ENCODE measurements at places on chromosomes 6 and 20.
A peak's percentile ranks its signal among the peaks of the same experiment; 100 is the strongest.

DNA sequence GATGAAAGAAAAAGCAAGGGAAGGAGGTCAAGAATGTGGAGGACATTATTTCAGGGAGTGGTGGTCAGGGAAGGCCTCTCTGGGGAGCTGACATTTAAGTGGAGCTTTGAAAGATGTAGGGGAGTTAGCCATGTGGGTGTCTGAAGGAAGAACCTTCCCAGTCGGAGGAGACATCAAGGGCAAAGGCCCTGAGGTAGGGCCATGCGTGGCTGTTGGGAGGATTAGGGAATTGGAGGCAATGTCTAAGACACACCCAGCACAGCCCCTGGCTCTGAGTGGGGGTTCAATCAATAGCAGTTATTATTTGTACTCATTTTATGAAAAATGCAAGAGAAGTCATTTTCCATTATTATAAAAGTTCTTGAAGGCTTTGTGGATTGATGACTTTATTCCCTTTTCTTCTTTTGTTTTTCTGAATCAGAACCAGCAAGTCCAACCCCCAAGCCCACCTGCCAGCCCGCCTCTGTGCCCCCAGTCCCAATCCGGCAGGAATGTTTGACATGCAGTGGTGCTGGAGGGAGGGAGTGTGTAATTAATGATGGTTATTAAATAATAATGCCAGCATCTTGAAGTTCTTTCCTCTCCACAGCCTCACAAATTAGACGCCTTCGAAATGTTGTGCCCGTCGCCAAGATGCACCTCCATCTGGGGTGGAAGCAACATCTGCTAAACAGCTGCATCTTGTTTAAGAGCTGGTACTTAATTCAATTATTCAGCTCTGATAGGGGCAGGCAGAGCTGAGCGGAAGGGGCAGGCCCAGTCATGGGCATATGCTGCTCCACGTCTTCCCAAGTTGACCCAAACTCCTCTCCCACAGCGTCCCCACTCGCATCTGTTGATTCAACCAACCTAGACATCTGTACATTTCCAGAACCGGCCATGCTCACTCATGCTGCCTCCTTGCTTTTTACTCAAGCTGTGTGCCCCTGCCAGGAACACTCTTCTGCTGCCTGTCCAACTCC is 81.3 kb upstream of the SIRPA start:
- DNase-seq = no peak

GRCh38 chr20:63709149-63709527 is 1.3 kb downstream of the ZGPAT start:
- no peak for DNase-seq

DNA sequence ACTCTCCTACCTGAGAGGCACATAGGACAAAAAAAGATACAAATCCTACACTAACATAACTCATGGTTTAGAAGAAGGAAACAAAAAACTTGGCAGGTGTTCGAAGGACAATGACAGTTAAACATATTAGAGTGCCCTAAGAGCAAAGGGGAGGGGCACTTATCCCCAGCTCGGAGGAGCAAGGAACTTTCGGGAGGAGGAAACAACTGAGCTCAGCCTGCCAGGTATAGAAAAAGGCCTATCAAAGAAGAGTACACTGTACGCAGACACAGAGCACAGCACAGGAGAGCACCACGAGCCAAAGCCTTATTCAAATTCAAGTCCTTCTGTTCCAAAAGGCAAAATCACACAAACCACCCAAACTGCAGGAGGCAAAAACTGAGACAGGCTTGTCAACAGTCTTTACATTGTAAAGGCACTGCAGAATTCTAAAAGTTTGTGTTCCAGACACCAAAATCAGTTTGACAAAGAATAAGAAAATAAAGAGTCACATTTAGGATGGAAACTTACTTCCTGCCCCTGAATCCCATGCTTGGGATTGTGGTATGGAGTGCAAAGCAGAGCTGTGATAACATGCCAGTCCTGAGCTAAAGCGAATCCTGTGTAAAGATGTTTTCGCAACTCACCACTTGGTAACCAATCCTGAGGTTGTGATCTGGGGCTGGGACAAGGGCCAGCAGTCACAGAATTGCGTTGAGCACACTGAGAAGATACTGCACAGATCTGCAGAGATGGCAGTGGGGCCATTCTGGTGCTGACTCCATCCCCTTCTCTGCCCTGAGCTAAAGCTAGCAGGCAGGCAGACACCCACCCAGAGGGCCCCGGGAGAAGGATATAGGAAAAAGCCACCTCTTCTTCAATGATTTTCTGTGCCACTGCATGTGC is 108.6 kb downstream of the CHD6 start:
- no peak for DNase-seq

DNA sequence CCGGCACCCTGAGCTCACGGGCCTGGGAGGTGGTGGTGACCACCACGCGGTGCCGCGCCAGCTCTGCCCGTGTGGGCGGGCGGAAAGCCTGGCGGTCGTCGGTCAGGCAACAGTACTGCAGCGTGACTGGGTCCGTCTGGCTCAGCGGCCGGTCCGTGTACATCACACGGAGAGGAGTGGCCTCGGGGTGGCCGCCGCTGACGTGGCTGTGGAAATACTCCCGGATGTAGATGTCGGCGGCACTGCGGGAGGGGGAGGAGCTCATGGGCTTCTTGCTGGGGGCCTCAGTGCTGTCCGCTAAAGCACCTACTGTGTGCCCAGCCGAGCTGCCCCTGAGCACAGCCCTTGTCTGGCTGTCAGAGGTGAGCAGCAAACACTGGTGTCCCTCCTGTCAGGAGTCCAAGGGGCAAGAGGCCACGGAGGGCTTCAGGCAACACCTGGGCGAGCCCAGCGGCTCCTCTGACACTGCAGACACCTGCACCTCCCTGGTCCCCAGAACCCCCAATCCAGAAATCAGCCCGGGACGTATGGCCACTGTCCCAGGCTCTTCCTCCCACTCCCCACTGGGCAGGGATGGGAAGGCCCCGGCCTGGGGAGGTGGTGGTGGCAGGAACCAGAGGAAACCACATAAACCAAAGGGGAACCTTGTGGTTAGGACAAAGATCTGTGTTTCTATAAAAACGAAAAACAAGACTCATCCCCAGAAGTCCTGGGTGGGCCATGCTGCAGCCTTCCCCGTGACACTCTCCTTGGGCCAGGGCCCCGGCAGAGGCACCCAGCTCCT is 6.5 kb downstream of the HELZ2 start:
- no peak for DNase-seq

GRCh38 chr20:37295001-37295400 is 5.5 kb downstream of the MANBAL start:
- DNase-seq = no peak

DNA sequence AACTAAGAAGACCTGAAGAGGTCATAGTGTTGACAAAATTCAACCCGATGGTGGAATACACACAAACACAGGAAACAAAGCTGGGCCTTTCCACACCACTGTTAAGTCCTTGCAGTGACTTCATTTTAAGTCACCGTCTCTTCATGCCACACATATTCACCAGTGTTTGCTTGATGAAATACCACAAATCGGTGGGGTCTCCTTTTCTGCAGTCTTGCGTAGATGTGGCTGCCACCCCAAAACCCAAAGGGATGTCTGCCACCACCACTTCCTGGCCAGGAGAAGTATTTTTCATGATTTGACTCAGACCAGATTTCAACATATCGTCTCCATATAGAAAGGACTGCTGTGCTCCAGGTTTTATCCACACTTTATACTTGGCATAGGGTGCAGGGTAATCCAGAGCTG is 11.0 kb upstream of the COL10A1 start:
- DNase-seq = no peak

- DNase-seq = no peak
Measured at GRCh38 chr6:149233056-149233715, 84.3 kb upstream of the TAB2 start.

DNA sequence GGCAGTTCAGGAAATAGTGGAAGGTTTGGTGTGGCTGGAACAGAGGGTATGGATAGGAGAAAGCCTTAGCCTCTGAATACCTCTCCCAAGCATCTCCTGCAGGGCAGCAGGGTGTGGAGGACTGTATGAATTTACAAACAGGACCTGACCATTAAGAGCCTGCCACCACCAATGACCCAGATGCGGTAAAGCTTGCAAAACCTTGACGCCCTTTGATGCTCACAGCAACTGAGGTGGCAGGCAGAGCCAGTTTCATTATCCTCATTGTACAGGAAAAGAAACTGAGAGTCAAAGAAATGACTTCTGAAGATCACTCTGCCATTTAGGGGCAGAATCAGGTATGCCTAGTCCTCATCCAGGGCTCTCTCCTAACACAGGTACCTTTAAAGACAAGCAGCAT is 2.4 kb downstream of the HM13 start:
- DNase-seq = no peak

DNA sequence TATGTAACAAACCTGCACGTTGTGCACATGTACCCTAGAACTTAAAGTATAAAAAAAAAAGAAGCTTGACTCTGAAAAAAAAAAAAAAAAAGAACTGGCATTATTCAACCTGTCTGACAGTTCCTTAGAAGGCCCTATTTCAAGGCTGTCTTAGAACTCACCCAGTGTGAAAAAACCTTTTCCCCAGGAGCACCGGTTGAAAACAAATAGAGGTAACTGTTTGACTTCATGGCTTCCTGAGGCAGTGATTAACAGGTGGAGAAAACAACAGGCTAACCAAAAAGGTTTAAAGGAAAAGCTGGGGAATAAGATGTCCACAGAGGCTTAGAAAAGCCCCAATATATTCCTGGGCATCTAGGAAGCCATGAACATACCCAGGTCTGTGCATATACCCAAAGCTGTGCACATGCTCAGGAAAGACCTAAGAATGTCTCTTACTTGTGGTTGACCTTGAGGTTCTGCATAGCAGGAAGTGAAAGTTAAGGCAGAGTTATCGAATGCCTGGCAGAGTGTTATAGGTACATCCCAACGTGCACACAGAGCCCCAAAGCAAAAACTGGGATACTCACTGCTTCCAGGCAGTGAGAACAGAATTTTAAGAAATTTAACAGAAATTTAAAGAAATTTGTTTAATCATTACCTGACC is 7.0 kb downstream of the UQCC1 start:
- DNase-seq = no peak

- DNase-seq = peak; percentile 85
Measured at GRCh38 chr6:157092736-157093135, 230.6 kb downstream of the TMEM242 start.

- no peak for DNase-seq
Measured at GRCh38 chr6:104784884-104785283, 74.8 kb downstream of the HACE1 start.

- no peak for DNase-seq
Measured at GRCh38 chr6:90159452-90159851, 137.2 kb downstream of the BACH2 start.

DNA sequence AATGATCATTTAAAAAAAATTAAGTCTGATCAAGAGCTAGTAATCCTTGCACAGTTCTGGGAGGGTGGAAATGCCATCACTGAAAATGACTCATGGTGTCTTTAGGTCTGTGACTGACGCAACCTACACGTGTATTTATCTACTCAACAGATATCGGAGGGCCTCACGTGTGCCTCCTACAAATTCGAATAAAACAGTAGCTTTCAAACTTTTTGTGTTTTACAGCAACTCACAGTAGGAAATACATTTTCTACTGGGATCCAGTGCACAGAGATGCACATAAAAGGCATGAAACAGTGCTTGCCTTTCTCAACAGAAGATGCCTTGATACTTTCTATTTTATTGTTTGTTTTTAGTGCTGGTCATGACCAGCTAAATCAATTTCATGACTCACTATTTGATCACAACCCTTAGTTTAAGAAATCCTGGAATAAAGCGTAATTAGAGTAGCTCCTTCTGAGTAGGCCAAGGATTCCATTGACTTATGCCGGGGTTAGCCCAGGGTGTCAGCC is 210.0 kb upstream of the SNX9 start:
- DNase-seq = no peak

- DNase-seq = no peak
Measured at GRCh38 chr6:151339369-151339768, 52.0 kb downstream of the ZBTB2 start.
